ENCODE measurements at places on chromosomes 7 and 10. TPM values are rescaled to one million over a fixed set of nuclear protein-coding genes. Genes with fewer than 3 reads are reported as not detected.

SFRP4 gene
- total RNA-seq = 0.03 TPM

STAG3 gene
- 0.23 TPM for total RNA-seq

PIK3CG gene
- 2.1 TPM for total RNA-seq

ADAP1 gene
- total RNA-seq = 1.6 TPM

PPP1R9A gene
- total RNA-seq = 4.3 TPM

SPDYE9 gene
- not detected for total RNA-seq

NUDT13 gene
- 2.5 TPM for total RNA-seq

CLIP2 gene
- total RNA-seq = 29.3 TPM

FAM20C gene
- total RNA-seq = 24.0 TPM

CYP3A4 gene
- not detected for total RNA-seq

AKR1E2 gene
- not detected for total RNA-seq

SUFU gene
- 9.7 TPM for total RNA-seq

CDHR1 gene
- not detected for total RNA-seq

EGR2 gene
- total RNA-seq = not detected

ATOH7 gene
- total RNA-seq = not detected

CFAP46 gene
- 0.35 TPM for total RNA-seq

ZNF716 gene
- not detected for total RNA-seq

PNLIPRP1 gene
- not detected for total RNA-seq

CNPY1 gene
- not detected for total RNA-seq

ECHS1 gene
- total RNA-seq = 107 TPM

CREM gene
- total RNA-seq = 96.8 TPM

SPRN gene
- not detected for total RNA-seq

NPFFR1 gene
- not detected for total RNA-seq

DNAH11 gene
- 6.1 TPM for total RNA-seq

TRIM24 gene
- total RNA-seq = 15.8 TPM

ZNF37A gene
- 11.5 TPM for total RNA-seq

AKR1D1 gene
- not detected for total RNA-seq

HMX3 gene
- not detected for total RNA-seq

ALOX5 gene
- not detected for total RNA-seq

HOXA5 gene
- 1.9 TPM for total RNA-seq
